ENCODE measurements at places on chromosomes 3 and 15.

DNA sequence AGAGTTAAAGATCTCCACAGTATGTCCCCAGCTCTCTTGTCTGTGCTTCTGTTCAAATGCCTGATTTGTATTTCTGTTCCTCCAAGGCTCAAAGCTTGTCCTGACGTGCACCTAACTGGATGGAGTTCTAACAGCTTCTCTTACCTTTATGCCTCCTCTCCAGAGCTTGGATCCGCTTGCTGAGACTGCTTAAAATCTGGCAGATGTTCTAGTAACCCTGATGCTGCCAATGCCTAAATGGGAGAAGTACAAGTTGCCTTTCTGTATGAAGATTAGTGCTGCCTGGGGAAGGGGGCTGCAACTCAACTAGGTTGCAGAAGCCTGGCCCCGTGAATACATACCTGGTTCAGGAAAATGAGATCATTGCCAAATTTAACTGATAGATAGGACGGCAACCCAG lies 354.5 kb upstream of the KCNMB2 start:
- DNase-seq, result no peak

DNA sequence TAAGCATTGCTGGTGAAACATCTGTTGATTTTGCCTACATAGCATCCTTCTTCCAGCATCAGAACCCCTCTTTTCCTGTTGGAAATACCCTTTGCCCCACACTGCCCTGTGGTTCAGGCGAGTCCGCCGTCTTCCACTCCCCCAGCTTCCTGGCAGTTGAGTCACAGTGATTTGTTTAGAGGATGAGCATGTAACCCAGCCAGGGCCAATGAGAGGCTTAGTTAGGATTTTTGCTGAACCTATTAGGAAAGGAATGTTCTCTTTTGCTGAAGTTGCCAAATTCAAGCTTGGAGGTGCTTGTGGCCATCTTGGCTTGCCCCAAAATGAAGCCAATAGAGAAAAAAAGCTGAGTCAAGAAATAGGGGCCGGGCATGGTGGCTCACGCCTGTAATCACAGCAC lies 19.0 kb upstream of the MEX3B start:
- peak; percentile 23 for DNase-seq

DNA sequence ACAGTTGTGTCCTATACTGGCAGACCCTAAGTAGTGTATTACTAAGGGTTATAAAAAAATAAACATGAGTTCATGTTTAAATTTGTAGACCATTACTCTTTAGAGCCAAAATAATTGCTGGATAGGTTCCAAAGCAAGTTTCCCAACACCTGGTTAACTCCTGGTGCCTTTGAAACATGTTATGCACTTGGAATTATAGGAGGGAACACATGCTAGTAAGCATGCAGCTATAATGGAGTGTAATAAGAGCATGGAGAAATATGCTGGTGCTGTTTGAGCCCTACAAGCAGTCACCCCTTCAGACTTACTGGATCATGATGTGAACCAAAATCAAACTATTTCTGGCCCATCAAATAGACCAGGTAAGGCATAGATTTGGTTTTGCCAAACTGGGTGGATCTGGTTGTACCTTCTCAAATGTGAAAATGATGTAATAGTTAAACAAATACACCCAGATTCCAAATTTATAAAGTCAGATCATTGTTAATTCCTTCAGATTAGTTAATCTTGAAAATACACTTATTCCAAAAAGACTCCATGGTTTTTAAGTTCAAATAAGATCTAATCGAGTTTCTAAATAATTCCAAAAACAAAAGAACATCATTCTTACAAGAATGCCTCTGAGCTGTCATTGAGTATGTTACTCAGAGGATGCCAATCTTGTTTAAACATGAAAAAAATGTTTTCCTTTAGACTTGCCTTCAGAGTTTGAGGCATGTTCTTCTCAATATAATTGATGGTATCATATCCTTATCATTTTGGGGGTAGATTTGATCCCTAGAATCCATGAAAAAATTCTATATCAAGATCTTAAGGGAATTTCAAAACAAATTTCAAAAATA lies 69.3 kb downstream of the LRRC28 start:
- DNase-seq, result no peak

- DNase-seq, result no peak
Measured at GRCh38 chr3:179528772-179529171, 34.0 kb upstream of the ACTL6A start.

GRCh38 chr3:101836160-101836559 lies 13.2 kb upstream of the NFKBIZ start:
- DNase-seq, result no peak
